ENCODE measurements at places on chromosomes 6 and 20.

- no peak for DNase-seq
These were observed 74.1 kb upstream of the MAP3K7 start for GRCh38 chr6:90660931-90661330.

GRCh38 chr6:40398810-40399477 lies 188.2 kb downstream of the LRFN2 start:
- DNase-seq = no peak

- DNase-seq = no peak
These were observed 26.7 kb upstream of the TFAP2B start for GRCh38 chr6:50791900-50792508.

DNA sequence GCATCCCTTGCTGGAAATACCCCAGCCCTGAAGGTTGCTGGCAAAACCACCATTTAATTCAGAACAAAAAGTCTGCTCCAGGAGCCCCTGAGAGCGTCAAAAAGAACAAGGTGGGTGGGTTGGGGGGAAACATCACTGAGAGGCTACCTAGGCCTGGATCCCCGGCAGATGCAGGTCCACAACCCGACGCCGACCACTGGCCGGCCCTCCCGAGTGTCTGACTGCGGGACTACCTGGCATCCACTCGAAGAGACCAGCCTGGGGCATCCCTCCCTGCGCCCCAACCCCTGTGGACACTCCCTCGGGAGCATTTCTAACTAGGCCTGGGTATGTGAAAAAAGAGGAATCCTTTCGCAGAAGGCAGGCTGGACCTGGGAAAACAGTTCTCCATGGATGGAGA lies 47.2 kb downstream of the FAM209B start:
- DNase-seq = no peak

DNA sequence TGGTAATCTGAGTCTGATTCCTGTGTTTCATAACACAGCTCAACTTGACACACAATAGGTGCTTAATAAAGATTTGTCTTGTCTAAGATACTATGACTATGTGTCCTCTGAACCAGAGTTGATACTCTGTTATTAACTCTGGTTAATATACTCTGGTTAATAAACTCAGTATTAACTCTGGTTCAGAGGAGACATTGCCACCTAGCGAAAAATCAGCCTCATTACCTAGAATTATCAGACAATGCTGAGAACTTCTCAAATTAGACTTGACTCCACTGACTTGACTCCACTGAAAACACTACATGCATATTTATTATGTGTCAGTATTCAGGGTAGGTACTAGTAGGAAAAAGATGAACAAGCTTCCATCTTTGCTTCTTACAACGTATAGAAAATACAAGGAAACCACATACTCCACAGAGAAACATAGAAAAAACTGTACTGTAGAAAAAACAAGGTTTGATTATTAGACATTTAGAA lies 73.9 kb downstream of the AHI1 start:
- DNase-seq = no peak

DNA sequence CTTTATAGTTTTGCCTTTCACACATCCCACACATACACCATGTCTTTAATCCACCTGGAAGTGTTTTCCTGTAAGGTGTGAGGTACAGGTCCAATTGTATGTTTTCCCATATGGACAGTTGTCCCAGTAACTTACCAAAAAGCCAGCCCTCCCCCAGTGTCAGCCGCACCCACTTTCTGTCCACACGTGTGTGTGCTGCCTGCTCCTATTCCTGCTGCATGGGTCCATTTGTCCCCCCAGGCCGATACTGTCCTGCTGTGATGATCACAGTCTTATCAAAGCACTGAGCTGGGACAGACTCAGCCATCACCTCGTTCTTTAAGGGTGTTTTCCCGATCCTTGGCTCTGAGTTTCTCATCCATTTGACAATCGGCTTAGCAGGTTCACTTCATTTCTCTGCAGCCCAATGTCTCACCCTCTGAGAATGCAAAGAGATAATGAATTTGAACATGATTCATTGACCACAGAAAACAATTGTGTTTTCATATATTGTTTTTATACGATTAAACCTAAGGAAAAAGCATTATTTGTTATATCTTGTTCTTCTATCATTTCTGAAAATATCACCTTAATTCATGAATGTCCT lies 9.6 kb downstream of the VSX1 start:
- DNase-seq = no peak

GRCh38 chr6:72401865-72402264 lies 220.0 kb upstream of the KCNQ5 start:
- no peak for DNase-seq

GRCh38 chr6:98779618-98780017 lies 54.8 kb upstream of the POU3F2 start:
- DNase-seq = no peak

DNA sequence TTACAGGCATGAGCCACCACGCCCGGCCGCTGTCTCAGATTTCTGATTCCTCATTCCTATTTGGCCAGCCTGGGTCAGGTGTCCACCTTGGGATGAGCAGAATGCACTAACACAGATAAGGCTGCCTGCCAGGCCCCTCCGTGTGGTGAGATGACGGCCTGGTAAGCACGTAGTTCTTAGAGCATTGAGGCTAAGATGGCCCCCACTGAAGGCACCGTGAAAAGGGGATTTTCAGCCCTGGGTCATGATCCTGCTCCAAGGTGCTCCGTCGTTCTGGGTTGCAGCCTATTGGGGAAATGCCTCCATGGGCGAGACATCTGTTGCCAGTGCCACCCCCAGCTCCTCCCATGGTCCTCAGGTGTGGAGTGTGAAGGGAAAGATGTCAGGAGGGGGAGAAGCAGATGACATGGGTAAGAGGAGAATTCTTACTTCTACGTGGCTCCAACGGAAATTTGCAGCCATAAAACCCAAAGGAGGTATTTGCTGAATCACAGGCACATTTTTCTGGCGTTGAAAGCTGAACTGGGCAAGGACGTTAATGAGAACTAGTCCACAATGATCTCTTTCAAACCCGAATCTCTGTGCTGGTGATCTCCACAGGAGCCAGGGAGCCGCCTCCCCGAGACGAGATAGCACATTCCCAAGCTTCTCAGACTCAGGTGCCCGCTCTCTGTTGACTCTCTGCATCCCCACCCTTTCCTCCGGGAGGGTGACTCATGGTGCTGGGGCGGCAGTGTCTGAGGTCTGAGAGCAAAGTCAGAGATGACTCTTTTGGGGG lies 34.0 kb upstream of the BMP6 start:
- no peak for DNase-seq
